ENCODE measurements at places on chromosomes 6 and 20.
A peak's percentile ranks its signal among the peaks of the same experiment; 100 is the strongest.

GRCh38 chr6:131062241-131063027 lies 611 bp downstream of the EPB41L2 start:
- peak; percentile 9 for DNase-seq

- no peak for DNase-seq
Observed at GRCh38 chr6:3227363-3228045, at the start of gene TUBB2B. TSS of gene TUBB2B (minus strand) at chr6:3227653. CDS start at chr6:3227543, 110 bp downstream.

DNA sequence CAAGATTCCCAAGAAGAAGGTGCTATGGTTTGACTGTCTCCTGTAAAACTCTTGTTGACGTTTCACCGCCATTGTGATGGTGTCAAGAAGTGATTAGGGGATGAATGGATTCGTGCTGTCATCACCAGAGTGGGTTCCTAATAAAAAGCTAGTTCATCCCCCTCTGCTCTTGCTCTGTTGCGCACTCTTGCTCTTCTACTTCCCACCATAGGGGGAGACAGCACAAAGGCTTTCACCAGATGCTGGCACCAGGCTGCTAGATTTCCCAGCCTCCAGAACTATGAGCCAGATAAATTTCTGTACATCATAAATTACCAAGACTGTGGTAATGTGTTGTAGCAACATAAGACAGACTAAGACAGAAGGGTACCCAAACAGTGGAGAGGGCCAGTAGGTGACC lies 21.6 kb upstream of the CCDC28A start:
- no peak for DNase-seq

- DNase-seq, result no peak
Observed at GRCh38 chr6:108838101-108838717, 10.0 kb upstream of the ARMC2 start.

DNA sequence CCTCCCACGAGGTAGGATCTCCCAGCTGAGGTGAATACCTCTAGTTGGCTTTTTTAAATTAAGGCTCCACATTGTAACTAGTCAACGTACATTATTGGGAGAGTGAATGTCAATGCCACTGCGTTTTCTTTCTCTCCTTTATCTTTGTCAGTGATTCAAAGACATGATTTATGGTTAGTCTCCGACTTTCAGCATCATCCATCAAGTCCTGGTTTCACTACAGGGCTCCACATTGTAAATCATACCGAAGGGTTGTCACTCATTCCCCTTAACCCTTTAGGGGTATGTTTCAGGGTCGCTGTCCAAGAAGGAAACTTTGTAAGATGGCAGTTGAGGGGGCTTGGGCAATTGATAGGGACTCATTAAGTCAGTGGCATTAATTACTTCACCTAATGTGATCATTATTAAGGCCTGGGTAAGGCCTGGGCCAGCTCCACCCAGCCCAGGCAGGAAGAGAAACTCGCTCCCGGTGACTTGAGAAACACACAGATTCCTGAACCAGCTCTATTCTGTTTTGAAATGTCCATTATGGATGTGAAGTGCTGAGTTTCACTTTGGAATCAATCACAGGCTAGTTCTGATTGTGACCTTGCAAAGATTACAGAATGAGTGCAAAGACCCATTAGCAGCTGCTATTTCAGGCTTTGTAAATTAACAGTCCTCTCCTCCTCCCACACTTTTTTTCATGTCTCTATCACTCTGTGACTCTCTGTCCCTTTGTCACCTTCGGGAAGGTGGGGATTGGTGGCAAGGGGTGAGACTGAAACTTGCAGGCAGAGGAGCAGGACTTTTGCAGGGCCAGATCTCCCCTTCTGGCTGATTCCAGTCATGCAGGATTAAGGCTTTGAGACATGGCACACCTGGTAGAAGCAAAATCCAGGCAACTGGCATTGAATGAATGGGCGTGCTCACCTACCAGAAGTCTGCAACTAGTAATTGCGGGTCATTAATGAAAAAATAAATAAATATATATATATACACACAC lies 222.4 kb downstream of the TSHZ2 start:
- DNase-seq, result no peak

GRCh38 chr20:7389216-7389615 lies 551.0 kb downstream of the HAO1 start:
- no peak for DNase-seq

- no peak for DNase-seq
Observed at GRCh38 chr6:6319952-6320811, at the start of gene F13A1. TSS of gene F13A1 (minus strand) at chr6:6320662. CDS start at chr6:6318664, 1,998 bp downstream.

DNA sequence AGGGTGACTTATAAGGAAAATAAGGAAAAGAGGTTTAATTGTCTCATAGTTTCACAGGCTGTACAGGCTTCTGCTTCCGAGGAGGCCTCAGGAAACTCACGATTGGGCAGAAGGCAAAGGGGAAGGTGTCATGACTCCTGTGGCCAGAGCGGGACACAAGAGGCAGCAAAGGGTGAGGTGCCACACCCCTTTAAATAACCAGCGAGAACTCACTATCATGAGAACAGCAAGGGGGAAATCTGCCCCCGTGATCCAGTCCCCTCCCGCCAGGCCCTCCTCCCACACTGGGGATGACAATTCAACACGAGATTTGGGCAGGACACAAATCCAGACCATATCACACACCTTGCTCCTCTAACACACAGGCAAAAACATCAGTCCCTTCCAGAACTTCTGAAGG lies 254.0 kb downstream of the DLL1 start:
- DNase-seq, result no peak

- DNase-seq, result no peak
Observed at GRCh38 chr6:45323656-45324224, 4.4 kb upstream of the RUNX2 start.

- no peak for DNase-seq
Observed at GRCh38 chr6:65399355-65400084, 307.5 kb downstream of the EYS start.

- no peak for DNase-seq
Observed at GRCh38 chr6:149939356-149939648, 2.5 kb upstream of the ULBP2 start.

DNA sequence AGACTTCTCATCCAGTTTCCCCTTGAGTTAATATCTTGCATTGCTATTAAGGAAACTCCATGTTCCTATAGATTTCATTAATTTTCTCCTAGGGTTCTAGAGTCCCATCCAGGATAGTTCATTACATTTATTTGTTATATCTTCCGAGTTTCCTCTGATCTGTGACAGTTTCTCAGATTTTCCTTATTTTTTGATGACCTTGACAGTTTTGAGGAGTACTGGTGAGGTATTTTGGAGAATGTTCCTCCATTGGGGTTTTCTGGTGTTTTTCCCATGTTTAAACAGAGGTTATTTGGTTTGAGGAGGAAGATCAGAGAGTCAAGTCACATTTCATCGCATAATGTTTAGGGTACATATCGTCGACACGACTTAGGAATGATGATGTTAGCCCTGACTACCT lies 67.7 kb downstream of the LAMP5 start:
- no peak for DNase-seq

DNA sequence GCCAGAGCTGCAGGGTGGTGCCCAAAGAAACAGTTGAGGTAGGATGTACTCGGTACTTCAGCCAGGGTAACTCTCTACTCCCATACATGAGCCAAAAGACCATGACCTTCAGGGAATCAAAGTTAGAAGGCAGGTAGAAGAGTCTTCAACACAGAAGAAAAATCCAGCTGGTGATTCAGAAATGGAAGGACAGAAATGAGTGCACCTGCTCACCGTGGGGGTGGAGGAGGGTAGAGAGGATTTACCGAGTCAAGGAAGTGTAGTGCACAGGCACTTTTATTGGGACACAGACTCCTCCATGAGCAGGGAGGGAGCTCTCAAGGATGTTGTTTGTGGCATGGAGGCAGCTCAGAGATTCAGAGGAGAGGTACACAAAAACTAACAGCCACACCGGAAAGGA lies 330.3 kb upstream of the PRDM1 start:
- peak; percentile 66 for DNase-seq

GRCh38 chr6:124795643-124796463 lies 166.4 kb upstream of the RNF217 start:
- peak; percentile 6 for DNase-seq

DNA sequence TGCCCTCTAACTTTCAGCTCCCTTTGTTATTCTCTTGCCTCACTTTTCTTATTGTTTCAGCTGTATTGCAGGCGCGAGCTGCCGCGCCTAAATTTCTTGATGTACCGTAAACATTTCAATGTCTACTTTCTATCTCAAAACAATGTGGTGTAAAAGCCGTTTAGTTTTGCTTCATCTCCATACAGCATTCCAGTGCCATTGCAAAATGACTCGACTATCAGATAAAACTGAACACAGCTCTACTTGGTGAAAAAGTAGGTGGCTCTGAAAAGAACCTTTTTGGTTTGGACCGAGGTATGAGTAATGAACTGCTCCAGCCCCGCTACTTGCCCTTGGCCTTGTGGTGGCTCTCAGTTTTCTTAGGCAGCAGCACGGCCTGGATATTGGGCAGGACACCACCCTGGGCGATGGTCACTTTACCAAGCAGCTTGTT lies 74.6 kb downstream of the OR2B2 start:
- no peak for DNase-seq

- DNase-seq, result no peak
Observed at GRCh38 chr6:73648166-73648565, 5.6 kb downstream of the SLC17A5 start.

- no peak for DNase-seq
Observed at GRCh38 chr20:39909447-39909846, 779.6 kb downstream of the MAFB start.

DNA sequence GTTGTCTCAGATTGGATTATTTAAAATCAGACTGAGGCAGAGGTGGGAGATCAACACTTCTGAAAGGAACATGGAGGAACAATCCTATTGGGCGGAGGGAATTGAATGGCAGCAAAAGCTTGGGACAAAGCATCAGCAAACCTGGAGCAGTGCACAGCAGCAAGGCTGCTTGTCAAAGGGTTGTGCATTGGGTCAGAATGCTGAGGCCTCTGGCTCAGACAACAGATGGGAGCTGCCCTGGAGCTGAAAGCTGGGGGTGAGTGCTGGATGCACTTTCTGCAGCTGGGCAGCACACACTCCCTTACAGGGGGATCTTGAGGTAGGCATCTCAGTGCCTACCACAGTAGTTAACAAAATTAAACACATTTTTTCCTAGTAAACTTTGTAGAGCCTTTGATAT lies 634.4 kb upstream of the MMS22L start:
- no peak for DNase-seq

- DNase-seq, result no peak
Observed at GRCh38 chr6:104003803-104004516, 855.8 kb downstream of the HACE1 start.

- DNase-seq, result no peak
Observed at GRCh38 chr6:79631693-79632172, 604 bp downstream of the SH3BGRL2 start.

GRCh38 chr6:42236030-42236429 lies 18.4 kb upstream of the MRPS10 start:
- DNase-seq, result no peak

DNA sequence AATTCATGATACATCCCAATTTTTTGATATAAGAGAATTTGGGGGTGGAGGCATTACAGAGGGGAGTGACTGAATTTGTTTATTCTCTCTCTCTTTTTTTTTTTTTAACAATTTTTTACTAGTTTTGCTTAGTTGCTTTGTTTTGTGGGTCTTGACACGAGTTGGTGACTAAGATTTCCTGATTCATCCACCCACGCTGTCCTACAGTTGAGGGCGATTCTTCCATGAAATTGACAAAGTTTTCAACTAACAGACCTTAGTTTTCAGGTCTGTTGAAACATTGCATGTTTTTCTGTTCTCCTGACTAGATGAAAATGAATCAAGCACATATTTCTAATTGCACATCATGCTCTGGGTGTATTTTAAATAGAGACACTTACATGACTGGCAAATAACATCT lies 613.8 kb downstream of the TFAP2B start:
- DNase-seq, result no peak

- peak; percentile 68 for DNase-seq
Observed at GRCh38 chr6:90256698-90257485, 39.8 kb downstream of the BACH2 start.

GRCh38 chr6:22878324-22878701 lies 308.9 kb downstream of the HDGFL1 start:
- DNase-seq, result no peak

DNA sequence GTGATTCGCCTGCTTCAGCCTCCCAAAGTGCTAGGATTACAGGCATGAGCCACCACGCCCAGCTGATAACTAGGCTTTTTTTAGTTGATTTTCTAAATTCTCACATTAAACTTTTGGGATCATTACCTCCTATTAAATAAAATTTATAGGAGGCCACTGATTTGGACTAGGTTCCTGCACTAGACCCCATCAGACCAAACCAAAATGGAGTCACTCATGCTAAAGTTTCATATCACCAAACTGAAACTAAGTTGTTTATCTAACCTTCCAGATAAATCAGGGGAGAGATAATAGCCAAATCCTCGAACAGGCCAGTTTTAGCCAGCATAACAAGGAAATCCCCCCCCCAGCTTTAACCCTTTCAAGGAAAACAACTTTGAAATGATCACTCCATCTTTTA lies 98.4 kb upstream of the SLC22A16 start:
- DNase-seq, result no peak

- DNase-seq, result no peak
Observed at GRCh38 chr6:26440977-26441358, 664 bp downstream of the BTN3A3 start.

GRCh38 chr6:145336119-145336518 lies 399.2 kb downstream of the EPM2A start:
- no peak for DNase-seq

DNA sequence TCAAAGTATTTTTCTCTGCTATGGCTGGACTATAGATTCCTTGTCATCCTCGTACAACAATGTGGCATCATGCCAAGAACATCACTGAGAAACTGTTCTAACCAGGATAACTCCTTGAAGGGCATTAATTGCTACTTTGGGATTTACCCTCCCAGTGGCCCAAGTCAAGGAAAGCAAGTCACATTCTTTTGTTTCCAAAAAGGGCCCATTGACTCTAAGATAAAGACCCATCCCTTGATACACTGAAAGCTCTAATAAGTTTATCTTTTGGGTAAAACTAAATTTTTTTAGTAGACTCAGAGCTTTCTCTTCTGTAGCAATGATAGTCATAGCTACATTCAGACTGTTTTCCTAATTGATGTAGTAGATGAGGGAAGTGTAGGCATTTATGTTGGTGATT lies at the start of gene OR2J3:
Gene OR2J3 (plus strand): TSS at position 301 of the 400 bp plus-strand sequence. CDS start 3,833 bp downstream, outside the sequence.
- DNase-seq, result no peak

- DNase-seq, result peak; percentile 87
Observed at GRCh38 chr6:26187981-26188635, 100.9 kb downstream of the HFE start.

- no peak for DNase-seq
Observed at GRCh38 chr6:101597693-101598092, 204.2 kb downstream of the GRIK2 start.

DNA sequence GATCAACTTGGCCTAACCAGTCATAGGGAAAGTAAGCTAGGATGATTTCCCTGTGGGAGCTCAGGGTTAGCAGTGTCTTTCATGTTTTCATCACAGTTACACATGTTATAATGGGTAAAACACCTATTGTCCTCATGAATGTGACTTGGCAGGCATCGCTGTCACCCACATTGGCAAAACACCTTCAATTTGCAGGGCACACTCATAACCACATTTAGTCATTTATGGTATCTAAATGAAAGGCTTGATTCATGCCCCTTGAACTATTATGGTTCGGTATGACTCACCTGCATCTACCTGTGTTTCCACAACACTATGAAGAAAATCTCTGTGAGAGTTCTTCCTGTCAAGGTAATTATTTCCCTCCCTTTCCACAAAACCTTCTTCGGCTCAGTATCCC lies 49.2 kb downstream of the FRK start:
- peak; percentile 79 for DNase-seq

Measured in activated CD4-positive, alpha-beta T cell treated with anti-CD3 and anti-CD28 coated beads, Interleukin-10, Interleukin-2, amounts not matched to agents 100 ng/mL and 50 ng/mL, durations not matched to agents 16 hours and 8 hours (primary cell).